ENCODE measurements at places on chromosomes 16 and 17.

GRCh38 chr17:52678211-52678610 lies 519.7 kb upstream of the CA10 start:
- DNase-seq, result no peak

DNA sequence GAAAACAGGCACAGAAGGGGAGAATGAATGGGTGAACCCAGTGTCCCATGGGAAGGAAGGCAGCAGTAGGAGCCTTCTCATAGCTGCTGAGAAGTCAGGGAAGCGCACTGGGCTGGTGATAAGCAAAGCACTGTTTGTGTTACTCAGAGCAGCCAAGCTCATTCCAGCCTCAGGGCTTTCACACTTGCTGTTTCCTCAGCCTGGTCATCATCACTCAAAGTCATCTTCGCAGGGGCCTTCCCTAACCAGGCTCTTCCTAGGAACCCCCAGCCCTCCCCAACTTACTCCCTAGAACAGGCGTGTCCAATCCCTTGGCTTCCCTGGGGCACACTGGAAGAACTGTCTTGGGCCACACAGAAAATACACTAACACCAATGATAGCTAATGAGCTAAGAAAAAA lies 32.1 kb upstream of the LONP2 start:
- DNase-seq, result no peak

DNA sequence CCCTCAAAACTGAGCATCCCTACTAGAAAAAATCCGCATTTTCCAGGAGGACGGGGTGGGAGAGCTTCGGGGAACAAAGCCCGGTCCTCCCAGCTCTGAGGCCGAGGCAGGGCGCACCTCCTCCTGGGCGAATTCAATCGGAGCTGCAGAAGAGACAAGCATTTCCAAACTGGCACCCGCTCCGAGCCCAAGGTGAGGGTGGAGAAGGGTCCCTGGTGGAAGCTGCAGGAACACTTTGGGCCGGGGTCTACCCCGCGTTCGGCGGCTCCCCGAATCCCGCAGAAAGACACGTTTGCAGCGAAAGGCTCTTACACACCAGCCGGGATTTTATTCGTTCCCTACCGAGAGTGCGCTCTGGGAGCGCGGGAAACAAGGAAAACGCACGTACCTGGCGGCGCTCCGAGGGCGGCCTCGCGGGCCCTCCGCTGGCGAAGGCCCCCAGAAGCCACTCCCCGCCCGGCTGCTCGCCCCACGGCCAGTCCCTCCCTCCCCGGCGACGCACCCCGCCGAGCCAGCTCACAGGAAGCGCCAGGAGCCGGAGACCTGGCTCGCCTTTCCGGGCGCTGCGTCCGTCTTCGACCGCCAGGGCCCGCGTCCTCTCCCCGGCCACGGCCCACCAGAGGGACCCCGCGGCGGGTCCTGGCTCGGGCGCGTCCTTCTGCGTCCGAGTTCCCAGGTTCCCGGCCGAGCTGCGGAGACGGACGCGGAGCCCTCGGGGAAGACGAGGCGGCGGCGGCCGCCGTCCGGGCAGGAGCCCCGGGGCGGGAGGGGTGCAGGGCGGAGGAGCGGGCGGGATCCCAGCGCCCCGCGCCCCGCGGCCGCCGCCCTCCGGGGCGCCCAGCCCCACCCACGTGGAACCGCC lies 49.8 kb upstream of the BAHCC1 start:
- peak; percentile 86 for DNase-seq

DNA sequence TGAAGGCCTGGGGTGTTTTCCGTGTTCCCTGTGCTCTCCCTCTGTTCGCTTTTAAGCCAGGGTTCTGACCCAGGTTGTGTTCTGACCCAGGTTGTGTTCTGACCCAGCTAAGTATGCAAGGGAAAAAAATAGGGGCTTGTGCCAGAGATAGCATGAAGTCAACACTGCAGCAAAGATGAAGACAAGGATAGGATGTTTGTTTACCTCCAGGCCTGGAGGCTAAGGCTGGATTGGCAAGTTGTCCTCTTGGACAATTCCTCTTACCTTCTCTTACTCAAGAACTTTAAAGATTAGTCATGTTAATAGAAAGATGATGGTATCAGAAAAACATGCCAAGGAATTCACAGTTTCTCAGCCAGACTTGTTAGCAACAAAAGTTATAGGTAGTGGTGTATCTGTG lies 19.4 kb downstream of the LYRM9 start:
- DNase-seq, result no peak

- DNase-seq, result peak; percentile 67
Measured at GRCh38 chr16:10971560-10971961, 27.2 kb downstream of the CLEC16A start.

GRCh38 chr16:85037050-85037410 lies 9.4 kb downstream of the KIAA0513 start:
- DNase-seq, result no peak

DNA sequence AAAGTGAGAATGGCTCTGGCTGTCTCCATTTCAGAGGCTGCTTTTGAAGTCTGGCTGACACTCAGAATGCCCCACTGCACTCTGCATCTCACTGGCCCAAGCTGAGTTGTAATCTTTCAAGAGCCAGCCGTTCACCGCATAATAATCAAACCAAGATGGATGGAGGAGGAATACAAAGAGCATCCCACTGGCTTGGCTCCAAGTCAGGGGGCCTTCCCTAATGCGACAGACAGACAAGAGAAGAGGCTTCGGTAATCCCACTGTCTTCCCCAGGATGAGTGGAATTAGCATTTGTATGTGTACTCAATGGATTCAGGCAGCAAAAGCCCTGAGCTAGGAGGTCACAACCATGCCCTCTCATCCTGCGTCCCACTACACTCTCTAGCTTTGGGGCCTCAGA lies 68.0 kb downstream of the CBLN1 start:
- no peak for DNase-seq

GRCh38 chr17:56158915-56159825 lies 5.9 kb downstream of the ANKFN1 start:
- DNase-seq, result no peak

GRCh38 chr16:11379420-11379819 lies 34.2 kb downstream of the RMI2 start:
- DNase-seq, result no peak

DNA sequence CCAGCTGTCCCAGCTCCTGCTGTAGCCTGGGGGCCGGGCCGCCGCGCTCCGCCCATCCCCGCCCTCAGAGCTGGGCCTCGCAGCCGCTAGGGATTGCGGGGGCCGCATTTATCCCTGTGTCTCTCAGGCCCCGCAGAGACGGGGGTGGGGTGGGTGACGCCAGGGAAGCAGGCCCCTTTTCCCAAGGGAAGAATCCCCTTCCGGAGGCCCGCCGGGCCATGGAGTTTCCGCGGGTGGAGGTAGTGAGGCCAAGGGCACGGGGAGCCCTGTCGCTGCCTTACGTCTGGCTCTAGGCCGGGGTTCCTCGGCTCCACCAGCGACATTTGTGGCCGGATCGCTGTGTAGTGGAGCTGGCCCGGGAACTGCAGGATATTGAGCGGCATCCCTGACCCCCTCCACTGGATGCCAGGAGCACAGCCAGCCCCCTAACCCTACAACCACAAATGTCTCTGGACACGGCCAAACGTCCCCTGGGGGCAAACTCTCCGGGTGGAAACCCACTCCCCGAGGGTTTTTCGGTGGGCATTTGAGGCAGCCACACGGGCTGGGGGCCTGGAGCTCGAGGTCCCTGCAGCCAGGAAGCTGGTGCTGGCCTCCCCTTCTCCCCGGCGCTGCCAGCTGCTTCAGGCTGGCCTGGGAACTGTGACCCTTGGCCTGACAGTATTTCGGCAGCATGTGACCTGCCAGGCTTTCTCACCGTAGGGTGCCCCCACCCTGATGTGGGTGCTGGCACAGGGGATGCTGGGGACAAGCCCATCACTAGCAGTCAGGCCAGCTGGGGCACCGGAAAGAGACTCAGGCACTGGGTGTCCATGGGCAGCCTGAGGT lies 12.0 kb upstream of the CD300A start:
- peak; percentile 83 for DNase-seq

DNA sequence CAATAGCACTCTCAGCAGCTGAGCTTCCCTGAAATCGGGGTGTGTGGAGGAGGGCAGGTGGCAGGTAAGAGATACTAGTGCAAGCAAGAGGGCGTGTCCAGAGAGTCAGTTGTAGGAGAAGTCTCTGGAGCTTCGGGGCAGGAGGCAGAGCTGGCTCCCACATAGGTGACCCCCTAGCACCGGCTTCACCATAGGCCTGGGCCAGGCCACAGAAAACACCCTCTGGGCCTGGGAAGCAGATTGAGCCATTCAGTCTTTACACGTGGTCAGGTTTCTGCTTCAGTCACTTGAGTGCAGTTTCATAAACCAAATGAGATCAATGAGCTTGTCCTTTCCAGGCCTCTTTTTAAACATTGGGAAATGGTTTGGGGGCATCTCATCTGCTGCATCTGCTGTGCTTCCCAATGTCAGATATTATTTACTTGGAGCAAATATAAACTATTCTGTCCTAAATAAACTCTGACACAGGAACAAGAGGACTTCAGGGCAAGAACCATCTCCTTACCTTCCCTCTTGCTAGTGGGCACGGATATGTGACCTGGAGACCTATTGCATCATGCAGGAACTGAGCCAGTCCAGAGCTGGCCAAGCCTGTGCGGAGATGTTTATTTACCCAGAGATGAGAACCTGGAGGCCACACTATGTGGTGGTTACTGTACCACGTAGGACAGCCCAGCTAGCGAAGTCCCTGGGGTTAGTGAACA lies 16.1 kb downstream of the CCR7 start:
- DNase-seq, result no peak

DNA sequence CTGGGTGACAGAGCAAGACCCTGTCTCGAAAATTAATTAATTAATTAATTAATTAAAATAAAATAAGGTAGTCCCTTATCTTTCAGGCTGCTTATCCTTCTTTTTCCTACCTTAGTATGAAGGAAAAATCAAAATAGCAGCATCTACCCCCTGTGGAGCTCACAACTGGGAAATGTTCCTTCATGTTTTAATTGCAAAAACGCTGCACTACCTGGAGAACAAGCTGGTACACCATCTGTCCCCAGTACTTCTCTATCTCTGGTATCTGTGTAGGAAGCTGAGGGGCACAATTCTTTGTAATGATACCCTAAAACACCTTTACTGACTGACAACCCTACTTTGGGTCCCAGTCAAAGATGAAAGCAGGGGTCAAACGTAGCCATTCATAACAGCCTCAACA lies 55.1 kb upstream of the MNT start:
- no peak for DNase-seq

GRCh38 chr16:68866933-68867332 lies 23.6 kb downstream of the TANGO6 start:
- no peak for DNase-seq

DNA sequence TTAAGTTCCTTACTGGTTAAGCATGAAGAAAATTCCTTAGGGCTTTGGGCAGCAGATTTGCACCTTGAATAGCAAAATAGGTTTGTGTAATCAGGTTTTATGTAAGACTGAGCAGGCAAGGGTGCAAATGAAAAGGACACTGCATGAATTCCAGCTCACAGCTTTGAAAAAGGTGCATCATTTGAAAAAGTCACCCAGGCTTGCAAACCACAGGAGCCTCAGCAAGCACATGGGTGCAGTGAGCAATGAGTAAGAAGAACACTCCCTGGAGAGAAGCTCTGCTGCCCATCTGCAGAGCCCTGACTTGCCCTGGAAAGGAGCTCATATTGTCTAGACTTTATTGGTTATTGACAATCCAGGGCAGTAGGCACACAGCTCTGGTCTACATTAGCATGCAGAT lies 165.6 kb upstream of the KCNJ16 start:
- no peak for DNase-seq

GRCh38 chr16:83966153-83966696 lies 1.8 kb upstream of the NECAB2 start:
- DNase-seq, result no peak

GRCh38 chr17:61010661-61011170 lies 333.1 kb downstream of the BCAS3 start:
- no peak for DNase-seq

- DNase-seq, result no peak
Measured at GRCh38 chr17:29747660-29748059, 124.9 kb upstream of the CORO6 start.

GRCh38 chr16:588639-588888 lies 1.3 kb upstream of the RAB40C start:
- no peak for DNase-seq

DNA sequence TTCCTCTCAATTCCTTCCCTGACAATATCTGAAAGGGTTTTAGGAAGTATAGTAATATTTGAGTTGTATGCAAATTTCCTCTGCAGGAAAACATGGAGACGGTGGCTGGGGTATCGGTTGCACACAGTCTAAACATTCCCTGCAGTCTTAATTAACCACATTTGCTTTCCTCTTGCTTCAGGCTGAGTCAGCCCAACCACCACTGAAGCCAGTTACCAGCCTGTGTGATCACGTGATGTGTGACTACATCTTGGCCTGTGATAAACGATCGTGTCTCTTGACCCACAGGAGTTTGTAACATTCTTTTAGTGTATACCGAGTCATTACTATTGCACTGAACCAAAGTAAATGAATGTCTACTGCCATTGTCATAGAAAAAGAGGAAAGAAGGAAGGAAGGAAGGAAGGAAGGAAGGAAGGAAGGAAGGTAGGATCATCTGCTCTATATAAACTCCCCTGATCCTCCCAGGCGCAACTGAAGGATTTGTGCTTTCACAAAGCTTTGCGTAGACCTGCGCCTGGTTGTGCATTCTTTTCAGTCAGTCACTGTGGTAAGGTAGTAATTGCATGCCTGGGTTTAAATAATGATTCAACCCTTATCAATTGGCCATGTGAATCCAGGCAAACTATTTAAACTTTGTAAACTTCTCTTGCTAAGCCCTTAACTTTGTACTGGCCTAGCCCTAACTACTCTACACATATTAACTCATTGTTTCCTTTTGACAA lies 280.6 kb upstream of the SALL1 start:
- DNase-seq, result peak; percentile 31

- DNase-seq, result no peak
Measured at GRCh38 chr17:27413792-27414191, 42.5 kb upstream of the KSR1 start.

DNA sequence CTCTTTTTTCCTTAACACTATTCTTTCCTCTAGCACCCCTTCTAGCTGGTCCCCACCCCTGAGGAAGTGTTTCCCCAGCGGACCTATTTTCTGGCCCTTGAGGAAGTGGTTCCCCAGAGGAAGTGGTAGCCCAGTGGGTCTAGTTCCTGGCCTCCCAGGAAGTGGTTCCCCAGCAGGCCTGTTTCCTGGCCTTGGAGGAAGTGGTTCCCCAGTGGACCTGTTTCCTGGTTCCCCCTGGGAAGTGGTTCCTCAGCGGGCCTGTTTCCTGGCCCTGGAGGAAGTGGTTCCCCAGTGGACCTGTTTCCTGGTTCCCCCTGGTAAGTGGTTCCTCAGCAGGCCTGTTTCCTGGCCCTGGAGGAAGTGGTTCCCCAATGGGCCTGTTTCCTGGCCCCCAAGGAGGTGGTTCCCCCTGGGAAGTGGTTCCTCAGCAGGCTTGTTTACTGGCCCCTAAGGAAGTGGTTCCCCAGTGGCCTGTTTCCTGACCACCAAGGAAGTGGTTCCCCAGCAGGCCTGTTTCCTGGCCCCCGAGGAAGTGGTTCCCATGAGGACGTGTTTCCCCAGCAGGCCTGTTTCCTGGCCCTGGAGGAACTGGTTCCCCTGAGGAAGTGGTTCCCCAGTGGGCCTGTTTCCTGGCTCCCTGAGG lies 58.3 kb downstream of the NTN1 start:
- DNase-seq, result no peak

- no peak for DNase-seq
Measured at GRCh38 chr17:58358408-58359172, 6.6 kb upstream of the SUPT4H1 start.

- no peak for DNase-seq
Measured at GRCh38 chr17:32588982-32589381, 102.2 kb downstream of the CDK5R1 start.

GRCh38 chr17:1026599-1026975 lies 29.7 kb downstream of the TIMM22 start:
- DNase-seq, result no peak

GRCh38 chr17:36069136-36069535 lies 5.1 kb downstream of the CCL18 start:
- DNase-seq, result no peak

All from NCI-H2081 (cell line).